Lung microvascular endothelial cell (primary cell): ENCODE measurements at places on chromosomes 12 and 14.

- no peak for DNase-seq
Measured at GRCh38 chr14:29220072-29220471, 453.5 kb downstream of the FOXG1 start.

DNA sequence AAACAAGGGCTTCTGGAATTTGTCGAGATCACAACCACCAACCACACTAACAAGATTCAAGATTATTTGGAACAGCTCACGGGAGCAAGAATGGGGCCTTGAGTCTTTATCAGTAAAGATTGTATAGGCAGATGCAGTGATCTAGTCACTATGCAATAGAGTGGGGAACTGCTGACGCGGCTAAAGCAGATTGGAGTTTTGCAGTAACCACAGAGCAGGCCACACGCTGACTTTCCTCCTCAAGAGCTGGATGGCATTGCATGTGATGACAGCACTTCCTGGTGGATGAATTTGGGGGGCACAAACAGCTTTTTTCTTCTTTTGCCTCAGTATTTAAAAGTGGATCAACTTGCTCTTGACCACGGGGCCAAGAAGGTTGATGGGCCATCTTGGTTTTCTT lies 46.0 kb downstream of the KCNK13 start:
- DNase-seq, result no peak

DNA sequence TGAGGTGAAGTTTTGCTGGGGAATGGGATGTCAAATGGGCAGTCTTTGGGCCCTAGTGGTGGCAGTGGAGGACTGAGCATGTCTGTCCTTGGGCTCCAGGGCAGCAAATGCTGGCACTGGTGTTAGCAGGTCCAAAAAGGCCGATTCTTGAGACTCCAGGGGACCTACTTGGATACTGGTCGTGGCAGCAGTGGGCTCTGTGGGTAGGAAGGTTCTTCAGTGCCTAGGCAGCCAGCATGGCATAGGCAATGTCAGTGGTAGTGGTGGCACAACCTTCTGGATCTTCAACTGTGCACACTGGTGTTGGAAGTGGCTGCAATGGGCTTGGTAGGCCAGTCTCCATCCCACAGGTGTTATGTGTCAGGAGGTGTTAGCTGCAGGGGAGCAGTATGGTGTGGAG lies 334.7 kb upstream of the KITLG start:
- DNase-seq, result no peak

DNA sequence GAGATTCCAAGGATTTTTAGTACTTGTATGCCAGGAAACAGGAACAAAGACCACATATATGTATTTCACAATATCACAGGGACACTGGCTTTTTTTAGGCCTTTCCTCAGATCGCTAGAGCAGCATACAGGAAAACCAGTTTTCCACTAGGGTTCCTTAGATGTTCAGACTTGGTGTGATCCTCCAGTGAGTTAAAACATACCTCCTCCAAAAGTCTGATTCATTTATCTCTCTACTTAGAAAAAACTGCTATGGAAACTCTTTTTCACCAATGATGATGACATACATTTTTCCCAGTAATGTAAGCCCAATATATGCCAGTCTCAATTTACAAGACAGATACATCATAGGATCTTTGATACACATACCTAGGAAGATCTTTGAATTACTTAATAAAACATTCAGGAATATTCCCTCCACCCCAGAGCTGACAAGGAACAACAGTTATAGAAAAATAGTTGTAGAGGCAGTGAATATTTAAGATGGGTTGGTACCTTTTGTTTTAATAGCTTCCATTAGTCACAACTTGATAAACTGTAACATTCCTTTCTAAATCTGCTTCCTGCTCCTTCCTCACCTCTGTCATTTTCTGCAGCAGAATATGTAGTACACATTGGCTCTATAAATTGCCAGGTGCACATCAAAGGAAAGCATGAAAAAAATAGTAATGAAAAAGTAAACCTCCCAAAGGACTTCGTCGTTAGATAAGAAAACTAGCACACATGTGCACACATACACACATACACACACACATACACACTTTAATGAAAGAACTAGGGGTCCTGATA lies 27.5 kb downstream of the BCAT1 start:
- DNase-seq, result peak; percentile 80
